Activated T-cell treated with anti-CD3 and anti-CD28 coated beads for 4 hours (primary cell): ENCODE measurements at places on chromosomes 16 and 17.
A peak's percentile ranks its signal among the peaks of the same experiment; 100 is the strongest.

DNA sequence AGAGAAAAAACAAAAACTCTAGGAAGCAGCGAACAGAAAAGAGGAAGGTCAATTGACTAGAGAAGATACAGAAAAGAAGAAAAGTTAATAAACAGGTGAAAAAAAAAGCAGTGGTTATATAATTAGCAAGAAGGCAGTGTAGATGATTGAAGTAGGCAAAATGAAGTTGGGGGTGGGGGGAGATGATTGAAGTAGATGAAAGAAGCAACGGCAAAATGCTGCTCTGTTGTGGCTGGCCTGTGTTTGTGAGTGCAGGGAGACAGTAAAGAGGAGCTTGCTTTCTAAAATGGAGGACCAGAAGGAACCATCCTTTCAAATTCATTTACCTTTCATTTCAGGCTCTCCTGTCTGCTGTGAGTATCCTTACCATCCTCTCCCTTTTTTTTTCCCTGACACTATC lies 3.6 kb downstream of the EVI2B start:
- peak; percentile 42 for DNase-seq

GRCh38 chr16:85479972-85480726 lies 133.0 kb upstream of the GSE1 start:
- DNase-seq: no peak

- no peak for DNase-seq
These were observed 80.0 kb upstream of the HNF1B start for GRCh38 chr17:37824534-37825485.

DNA sequence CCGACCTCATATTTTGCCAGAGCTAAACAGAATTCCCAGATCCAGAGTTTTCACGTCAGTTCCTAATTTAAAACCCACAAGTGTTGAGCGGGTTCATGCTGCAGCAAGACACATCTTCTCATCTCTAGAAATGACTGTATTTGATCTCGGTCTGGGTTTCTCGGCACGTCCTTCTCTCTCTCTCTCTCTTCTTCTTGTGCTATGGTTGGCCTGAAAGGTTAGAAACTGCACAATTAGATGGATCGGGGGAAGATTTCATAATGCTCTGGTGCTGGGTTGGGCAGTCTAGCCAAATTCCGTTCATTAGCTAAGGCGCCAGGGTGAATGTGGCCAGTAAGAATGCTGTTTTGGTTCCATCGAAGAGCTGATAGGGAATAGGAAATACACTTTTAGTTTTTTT lies 158.9 kb upstream of the NOG start:
- no peak for DNase-seq

- no peak for DNase-seq
These were observed 123.9 kb downstream of the C16orf78 start for GRCh38 chr16:49497466-49497865.

GRCh38 chr16:48452991-48453760 lies 68.0 kb upstream of the SIAH1 start:
- DNase-seq: no peak

DNA sequence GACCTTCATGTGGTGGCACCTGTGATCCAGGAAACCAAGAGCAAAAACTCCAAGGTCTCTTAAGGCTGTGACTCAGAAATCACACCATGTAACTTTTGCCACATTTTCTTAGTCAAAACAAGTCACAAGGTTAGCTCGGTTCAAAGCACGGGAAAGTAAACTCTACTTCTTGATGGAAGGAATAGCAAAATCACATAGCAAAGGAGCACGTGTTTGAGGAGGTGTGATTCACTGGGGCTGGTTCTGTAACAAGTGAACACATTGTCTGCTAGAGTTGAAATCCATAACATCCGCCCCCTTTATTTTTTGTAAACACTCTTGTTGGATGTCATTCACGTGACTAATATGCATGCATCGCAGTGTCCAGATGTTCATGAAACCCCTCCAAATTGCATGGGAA lies 415.0 kb upstream of the MAF start:
- DNase-seq: no peak

- no peak for DNase-seq
These were observed 9.2 kb upstream of the TLCD3B start for GRCh38 chr16:30040221-30040620.

- DNase-seq: no peak
These were observed 27.0 kb downstream of the MRTFB start for GRCh38 chr16:14098081-14098480.

GRCh38 chr17:3985846-3986245 lies 21.6 kb upstream of the ATP2A3 start:
- DNase-seq: no peak

GRCh38 chr17:56109836-56110235 lies 43.4 kb upstream of the ANKFN1 start:
- DNase-seq: no peak

GRCh38 chr17:21185061-21185460 lies 28.9 kb downstream of the TMEM11 start:
- DNase-seq: no peak

DNA sequence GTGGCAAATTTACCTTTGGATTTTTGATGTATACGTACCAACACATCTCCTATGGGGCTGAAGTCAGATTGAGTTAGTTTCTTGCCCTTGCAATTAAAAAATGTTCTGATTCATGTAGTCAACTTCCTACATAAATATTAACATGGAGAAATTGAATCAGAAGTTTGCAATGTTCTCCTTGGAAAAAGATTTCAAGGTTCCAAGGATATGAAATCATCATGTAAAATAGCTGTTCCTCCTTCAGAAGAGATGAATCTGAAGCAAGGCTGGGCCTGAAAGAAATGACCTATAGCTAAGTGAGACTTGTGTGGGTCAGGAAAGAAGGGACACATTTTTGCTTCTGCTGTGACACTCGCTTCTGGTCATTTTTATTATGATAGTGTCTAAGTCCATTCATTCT lies 131.7 kb downstream of the RGS9 start:
- DNase-seq: no peak

DNA sequence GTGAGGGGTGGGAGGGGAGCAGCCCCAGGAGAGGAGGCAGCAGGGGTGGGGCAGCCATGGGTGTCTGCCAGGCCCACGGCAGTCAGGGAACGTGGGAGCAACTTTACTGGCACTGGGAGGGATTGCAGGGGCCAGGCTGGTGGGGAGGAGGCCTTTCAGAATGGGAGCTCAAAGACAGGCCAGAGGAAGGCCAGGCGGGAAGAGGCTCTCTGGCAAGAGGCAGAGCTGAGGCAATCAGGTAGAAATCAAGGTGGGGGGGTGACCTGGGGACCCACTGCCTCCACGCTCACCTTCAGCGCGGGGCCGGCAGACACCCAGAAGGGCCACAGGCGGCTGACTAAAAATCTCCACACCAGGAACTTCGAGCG lies 11.9 kb upstream of the GSE1 start:
- no peak for DNase-seq

- DNase-seq: no peak
These were observed 60.0 kb downstream of the HSD17B2 start for GRCh38 chr16:82094942-82095540.

- DNase-seq: no peak
These were observed 84.9 kb downstream of the TBC1D16 start for GRCh38 chr17:79950751-79951150.

- DNase-seq: no peak
These were observed 38.6 kb upstream of the TENT4B start for GRCh38 chr16:50114357-50115129.

DNA sequence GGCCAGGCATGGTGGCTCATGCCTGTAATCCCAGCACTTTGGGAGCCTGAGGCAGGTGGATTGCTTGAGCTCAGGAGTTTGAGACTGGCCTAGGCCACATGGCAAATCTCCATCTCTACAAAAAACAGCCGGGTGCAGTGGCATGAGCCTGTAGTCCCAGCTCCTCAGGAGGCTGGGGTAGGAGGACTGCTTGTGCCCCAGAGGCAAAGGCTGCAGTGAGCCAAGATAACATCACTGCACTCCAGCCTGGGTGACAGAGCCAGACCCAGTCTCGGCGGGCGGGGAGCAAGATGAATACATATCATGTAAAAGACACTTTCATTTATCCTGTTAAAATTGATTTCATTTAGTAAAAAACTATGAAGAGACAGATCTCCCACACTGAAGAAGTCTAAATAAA lies 54.6 kb downstream of the CREBBP start:
- no peak for DNase-seq

DNA sequence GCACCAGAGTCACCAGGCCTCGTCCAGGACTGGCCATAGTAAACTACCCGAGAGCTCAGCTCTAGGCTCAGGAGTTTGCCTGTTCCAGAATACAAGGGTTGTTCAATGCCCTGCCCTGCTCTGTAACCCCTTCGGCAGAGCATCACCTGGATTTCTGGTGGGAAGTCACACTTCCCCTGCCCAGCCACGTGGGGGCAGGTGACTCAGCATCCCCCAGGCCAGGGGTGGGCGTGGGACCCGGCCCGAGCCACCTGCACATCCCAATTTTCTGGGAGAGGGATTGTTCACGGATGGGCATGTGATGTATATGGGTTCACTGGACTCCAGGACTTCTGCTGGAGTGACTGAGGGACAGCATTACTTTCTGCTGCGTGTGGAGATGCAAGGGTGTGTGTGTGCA lies 25.8 kb downstream of the COX4I1 start:
- no peak for DNase-seq

GRCh38 chr17:58318065-58318481 lies 10.5 kb downstream of the TSPOAP1 start:
- no peak for DNase-seq

DNA sequence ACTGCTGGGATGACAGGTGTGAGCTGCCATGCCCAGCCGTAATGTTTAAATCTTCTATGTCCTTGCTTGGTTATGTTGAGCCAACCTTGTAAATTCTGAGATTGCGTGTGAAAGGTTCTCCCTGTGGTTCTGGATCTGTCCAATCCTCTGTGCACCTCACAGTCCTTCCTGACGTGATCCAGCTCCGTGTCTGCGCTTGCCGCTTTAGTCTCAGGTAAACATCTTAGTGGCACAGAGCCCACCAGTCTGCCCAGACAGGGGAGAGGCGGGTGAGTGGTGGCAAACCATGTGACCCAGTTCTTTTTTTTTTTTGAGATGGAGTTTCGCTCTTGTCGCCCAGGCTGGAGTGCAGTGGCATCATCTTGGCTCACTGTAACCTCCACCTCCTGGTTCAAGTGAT lies 13.9 kb downstream of the SLC25A10 start:
- DNase-seq: no peak

GRCh38 chr16:47284999-47285398 lies 141.3 kb upstream of the NETO2 start:
- DNase-seq: no peak

DNA sequence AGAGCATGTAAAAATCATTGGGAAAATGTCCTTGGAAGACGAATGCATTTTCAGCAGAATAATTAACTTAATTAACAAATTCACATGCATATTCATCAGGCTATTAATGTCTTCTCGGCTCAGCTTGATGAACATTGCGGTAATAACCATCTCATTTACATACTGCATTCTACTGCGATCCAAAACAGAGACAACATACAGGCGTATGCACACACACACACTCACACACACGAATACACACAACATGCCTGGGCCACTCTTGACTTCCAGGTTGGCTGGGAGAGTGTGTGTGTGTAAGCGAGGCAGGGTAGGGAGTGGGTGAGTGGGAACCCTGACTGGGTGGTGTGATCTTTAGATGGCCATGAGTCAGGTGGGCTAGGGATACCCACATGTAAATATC lies 44.7 kb downstream of the NEUROD2 start:
- no peak for DNase-seq

DNA sequence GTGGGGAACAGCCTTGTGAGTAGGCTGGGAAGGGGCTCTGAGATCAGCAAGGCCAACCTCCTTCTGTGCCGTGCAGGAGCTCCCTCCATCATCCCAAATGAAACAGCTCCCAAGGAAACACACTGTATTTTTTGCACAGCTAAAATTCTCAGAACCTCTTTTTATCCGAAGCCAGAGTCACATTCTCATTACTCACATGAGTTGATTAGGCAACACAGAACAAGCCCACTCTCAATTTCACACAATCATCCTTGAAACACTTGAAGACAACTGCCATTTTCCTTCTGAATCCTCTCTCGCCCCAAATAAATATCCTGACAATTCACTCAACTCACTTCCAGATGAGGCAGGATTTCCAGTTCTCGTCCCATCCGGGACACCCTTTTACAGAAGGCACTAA lies 66.1 kb downstream of the MYO18A start:
- no peak for DNase-seq

GRCh38 chr17:29862951-29863350 lies 67.1 kb downstream of the SSH2 start:
- DNase-seq: no peak

GRCh38 chr17:49610883-49611584 lies 35.4 kb downstream of the NXPH3 start:
- DNase-seq: no peak
